Transverse colon (tissue), 4 donors: ENCODE measurements at places on chromosomes 7 and 10. TPM values are rescaled to one million over a fixed set of nuclear protein-coding genes. Genes with fewer than 3 reads are reported as not detected.

GRCh38 chr10:17473228-17473950 lies 19.0 kb upstream of the ST8SIA6 start:
- no peaks in the 10 kb centered on the region for H3K4me1 ChIP-seq
- no peak overlapping the region for H3K4me3 ChIP-seq
- no peak for DNase-seq
- no peak overlapping the region for H3K27ac ChIP-seq

- H3K4me3 ChIP-seq = no peak overlapping the region
- H3K36me3 ChIP-seq = no peaks in the 10 kb centered on the region
- H3K27me3 ChIP-seq = peaks cover 5% of the 10 kb centered on the region
- H3K4me1 ChIP-seq = no peaks in the 10 kb centered on the region
- H3K27ac ChIP-seq = no peak overlapping the region
- DNase-seq = no peak
Measured at GRCh38 chr10:129854796-129855705, 109.0 kb downstream of the EBF3 start.

GRCh38 chr10:56296618-56297017 lies 64.4 kb downstream of the ZWINT start:
- no peak overlapping the region for H3K27ac ChIP-seq

EPHB6 gene
- 3.0 TPM for total RNA-seq

UMAD1 gene
- total RNA-seq = 21.3 TPM

CACUL1 gene
- 13.1 TPM for total RNA-seq

CNOT4 gene
- total RNA-seq = 18.4 TPM

DNA sequence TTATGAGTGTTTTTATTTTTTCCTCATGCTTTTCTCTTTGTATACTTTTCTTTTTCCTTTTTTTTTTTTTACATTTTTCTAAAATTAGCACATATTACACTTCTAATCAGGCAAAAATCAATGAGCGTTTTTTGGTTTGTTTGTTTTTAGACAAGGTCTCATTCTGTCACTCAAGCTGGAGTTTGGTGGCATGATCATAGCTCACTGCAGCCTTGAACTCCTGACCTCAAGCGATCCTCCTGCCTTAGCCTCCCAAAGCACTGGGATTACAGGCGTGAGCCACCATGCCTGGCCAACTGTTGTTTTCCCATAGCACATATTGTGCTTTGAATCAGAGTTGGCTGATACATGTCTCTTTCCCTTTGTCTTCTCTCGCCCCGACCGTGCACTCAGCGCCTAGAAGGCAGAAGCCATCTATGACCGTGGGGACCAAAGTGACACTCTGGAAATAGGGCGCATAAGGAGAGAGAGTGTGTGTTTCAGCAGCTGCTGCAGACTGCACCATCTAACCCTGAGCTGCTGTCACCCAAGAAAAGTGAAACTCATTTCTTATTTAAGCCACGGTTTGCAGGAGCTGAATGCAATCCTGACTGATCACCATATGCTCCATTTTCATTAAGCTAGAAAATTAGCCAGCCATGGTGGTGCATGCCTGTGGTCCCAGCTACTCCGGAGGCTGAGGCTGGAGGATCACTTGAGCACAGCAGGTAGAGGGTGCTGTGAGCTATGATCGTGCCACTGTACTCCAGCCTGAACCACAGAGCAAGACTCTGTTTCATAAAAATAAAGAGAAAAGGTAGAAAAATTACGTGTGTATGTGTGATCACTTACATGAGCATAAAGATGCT lies 41.4 kb upstream of the GTF2I start:
- H3K27ac ChIP-seq = no peak overlapping the region
- no peak for DNase-seq
- H3K36me3 ChIP-seq = no peaks in the 10 kb centered on the region
- H3K27me3 ChIP-seq = no peaks in the 10 kb centered on the region
- no peak overlapping the region for H3K4me3 ChIP-seq

DNA sequence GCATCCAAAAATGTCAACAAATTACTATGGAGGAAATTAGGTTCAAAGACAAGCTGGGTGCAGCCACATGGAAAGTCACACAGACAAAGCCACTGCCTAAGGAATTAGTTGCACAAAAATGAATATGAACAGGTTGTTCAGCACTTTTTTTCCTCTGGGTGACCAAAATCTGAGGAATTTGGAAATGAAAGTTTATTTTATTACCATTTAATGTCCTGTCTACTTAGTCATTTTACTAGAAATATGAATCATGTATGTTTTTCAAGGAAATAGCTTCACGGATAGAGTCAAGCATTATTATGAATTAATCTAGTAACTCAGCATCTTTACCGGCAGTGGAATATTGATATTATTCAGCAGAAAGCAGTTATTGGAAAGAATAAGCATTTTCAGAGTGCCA lies 106.3 kb downstream of the ANK3 start:
- H3K4me1 ChIP-seq = no peaks in the 10 kb centered on the region
- no peaks in the 10 kb centered on the region for H3K27me3 ChIP-seq
- H3K36me3 ChIP-seq = no peaks in the 10 kb centered on the region
- DNase-seq = no peak

GRCh38 chr7:24982917-24983316 lies 2.9 kb upstream of the OSBPL3 start:
- DNase-seq = no peak
- peaks cover 12% of the 10 kb centered on the region for H3K4me1 ChIP-seq
- H3K27me3 ChIP-seq = no peaks in the 10 kb centered on the region
- no peak overlapping the region for H3K27ac ChIP-seq
- H3K4me3 ChIP-seq = no peak overlapping the region

CALML3 gene
- total RNA-seq = not detected

- H3K27ac ChIP-seq = peak overlapping the region; percentile 85
- peaks cover 28% of the 10 kb centered on the region for H3K4me1 ChIP-seq
- H3K4me3 ChIP-seq = peak overlapping the region; percentile 50
Measured at GRCh38 chr10:21519941-21520436, 5.5 kb downstream of the SKIDA1 start.

GRCh38 chr10:43177595-43177994 lies 39.4 kb downstream of the CSGALNACT2 start:
- H3K4me3 ChIP-seq = no peak overlapping the region
- peaks cover 8% of the 10 kb centered on the region for H3K4me1 ChIP-seq
- no peaks in the 10 kb centered on the region for H3K27me3 ChIP-seq
- no peak overlapping the region for H3K27ac ChIP-seq
- DNase-seq = no peak

- no peaks in the 10 kb centered on the region for H3K27me3 ChIP-seq
- H3K27ac ChIP-seq = no peak overlapping the region
- H3K4me1 ChIP-seq = no peaks in the 10 kb centered on the region
- DNase-seq = no peak
- no peak overlapping the region for H3K4me3 ChIP-seq
- peaks cover 2% of the 10 kb centered on the region for H3K36me3 ChIP-seq
Measured at GRCh38 chr10:125836746-125837145, 13.4 kb downstream of the BCCIP start.

DNA sequence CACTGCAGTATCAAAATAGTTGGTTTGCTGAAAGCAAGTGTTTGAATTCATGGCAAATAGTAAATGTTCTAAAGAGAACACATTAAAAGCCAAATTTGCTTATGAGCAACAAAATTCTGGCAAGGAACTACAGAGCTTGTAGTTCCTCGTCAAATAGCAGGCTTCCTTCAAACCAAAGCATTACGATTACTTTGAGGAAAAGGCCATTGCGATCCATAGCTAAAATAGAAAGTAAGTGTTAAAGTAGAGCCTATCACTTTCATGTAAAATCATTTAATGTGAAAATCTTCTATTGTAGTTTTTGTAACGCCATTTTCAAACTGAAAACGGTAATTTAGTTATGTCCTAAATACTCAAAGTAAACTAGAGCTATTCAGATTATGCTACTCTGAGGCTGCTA lies 20.1 kb downstream of the CACNA2D1 start:
- no peak for DNase-seq
- no peaks in the 10 kb centered on the region for H3K36me3 ChIP-seq
- H3K27me3 ChIP-seq = no peaks in the 10 kb centered on the region
- H3K4me1 ChIP-seq = no peaks in the 10 kb centered on the region
- no peak overlapping the region for H3K27ac ChIP-seq

MAGI2 gene
- 9.7 TPM for total RNA-seq

GRCh38 chr7:102912742-102913141 lies at the start of gene LRRC17:
Gene LRRC17 (plus strand): TSS chr7:102913000. CDS start chr7:102933914, 20,914 bp downstream.
- no peak within 1 kb of the TSS for H3K4me3 ChIP-seq
- no peaks in the 10 kb centered on the region for H3K4me1 ChIP-seq
- H3K36me3 ChIP-seq = no peaks in the 10 kb centered on the region
- no peak for DNase-seq
- H3K27me3 ChIP-seq = no peaks in the 10 kb centered on the region
- H3K27ac ChIP-seq = no peak within 1 kb of the TSS

LGI1 gene
- not detected for total RNA-seq

CTAGE6 gene
- 1.5 TPM for total RNA-seq

DNA sequence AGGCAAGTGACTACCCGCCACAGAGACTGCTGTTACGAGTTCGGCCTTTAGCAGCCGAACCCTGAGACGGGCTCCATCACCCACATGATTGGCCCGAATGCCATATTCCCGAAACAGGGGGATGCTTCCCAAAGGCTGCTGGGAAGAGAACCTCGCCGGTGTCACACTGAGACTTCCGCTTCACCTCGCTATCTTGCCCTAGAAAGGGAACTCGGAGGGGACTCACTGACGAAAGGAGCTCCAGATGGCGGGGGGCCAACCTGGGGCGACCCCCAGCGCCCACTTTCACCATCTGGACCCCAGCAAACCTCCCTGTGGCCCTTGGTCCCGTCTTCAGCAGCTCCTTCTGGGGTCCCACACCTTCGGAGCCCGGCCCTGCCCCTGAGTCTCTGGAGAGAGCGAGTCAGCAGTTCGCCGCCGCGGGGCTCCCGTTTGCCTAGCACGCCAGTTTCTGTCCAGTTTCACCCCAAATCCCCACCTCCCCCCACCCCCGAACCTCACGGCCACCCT lies 529 bp downstream of the HPS1 start:
- H3K36me3 ChIP-seq = no peaks in the 10 kb centered on the region
- peak overlapping the region; percentile 98 for H3K4me3 ChIP-seq
- peak; percentile 46 for DNase-seq
- H3K4me1 ChIP-seq = peaks cover 19% of the 10 kb centered on the region

- no peaks in the 10 kb centered on the region for H3K36me3 ChIP-seq
- H3K4me3 ChIP-seq = no peak overlapping the region
- H3K27ac ChIP-seq = no peak overlapping the region
- no peaks in the 10 kb centered on the region for H3K4me1 ChIP-seq
- no peak for DNase-seq
Measured at GRCh38 chr10:61097026-61097425, 153.0 kb upstream of the RHOBTB1 start.

CDK1 gene
- total RNA-seq = 2.9 TPM
